ENCODE measurements at places on chromosomes 2 and 18. TPM values are rescaled to one million over a fixed set of nuclear protein-coding genes. Genes with fewer than 3 reads are reported as not detected.

DNA sequence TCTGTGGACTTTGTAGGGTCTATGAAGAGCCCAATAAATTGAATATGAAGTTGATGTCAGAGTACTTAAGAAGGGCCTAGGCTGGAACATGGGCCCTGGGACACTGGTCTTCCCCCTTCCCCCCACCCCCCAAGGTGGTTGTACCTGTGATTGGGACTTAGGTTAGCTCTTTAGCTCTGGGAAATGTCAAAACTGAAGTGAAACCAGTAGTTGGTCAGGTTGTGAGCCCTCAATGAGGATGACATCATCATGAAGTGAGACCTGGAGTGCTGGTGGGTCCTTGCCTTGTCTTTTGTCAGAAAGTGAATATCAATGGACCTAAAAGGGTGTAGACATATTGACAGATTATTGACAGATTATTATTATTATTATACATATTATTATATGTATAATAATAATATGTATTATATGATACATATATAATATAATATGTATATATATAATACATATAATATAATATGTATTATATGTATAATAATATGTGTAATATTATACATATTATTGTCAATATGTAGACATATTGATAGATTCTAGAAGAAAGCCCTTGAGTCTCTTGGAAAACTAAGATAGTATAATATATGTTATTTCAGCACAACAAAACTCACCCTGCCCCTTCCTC is 5.4 kb downstream of the MARS2 start:
- H3K4me3 ChIP-seq, result no peak overlapping the region
- H3K27ac ChIP-seq, result no peak overlapping the region
- peaks cover 6% of the 10 kb centered on the region for H3K4me1 ChIP-seq
- DNase-seq, result no peak

DNA sequence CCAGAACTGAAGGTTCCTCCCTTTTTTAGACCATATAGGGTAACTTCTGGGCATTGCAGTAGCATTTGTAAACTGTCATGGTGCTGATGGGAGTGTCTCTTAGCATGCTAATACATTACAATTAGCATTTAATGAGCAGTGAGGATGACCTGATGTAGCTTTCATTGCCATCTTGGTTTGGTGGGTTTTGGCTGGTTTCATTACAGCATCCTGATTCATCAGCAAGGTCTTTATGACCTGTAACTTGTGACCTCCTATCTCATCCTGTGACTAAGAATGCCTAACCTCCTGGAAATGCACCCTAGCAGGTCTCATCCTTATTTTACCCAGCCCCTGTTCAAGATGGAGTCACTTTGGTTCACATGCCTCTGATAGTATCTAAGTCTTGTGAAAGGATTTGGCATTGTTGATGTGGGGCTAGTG is 159.0 kb downstream of the TMX3 start:
- H3K36me3 ChIP-seq, result no peaks in the 10 kb centered on the region
- DNase-seq, result no peak
- peaks cover 1% of the 10 kb centered on the region for H3K27me3 ChIP-seq
- no peak overlapping the region for H3K27ac ChIP-seq
- no peaks in the 10 kb centered on the region for H3K4me1 ChIP-seq

Gene ZNF396
- total RNA-seq, result 0.74 TPM

Gene C2orf15
- 5.5 TPM for total RNA-seq

- no peaks in the 10 kb centered on the region for H3K4me1 ChIP-seq
- peaks cover 1% of the 10 kb centered on the region for H3K27me3 ChIP-seq
- no peak overlapping the region for H3K4me3 ChIP-seq
- no peak overlapping the region for H3K27ac ChIP-seq
- H3K36me3 ChIP-seq, result no peaks in the 10 kb centered on the region
- no peak for DNase-seq
Measured at GRCh38 chr2:167595839-167596471, 651.4 kb downstream of the STK39 start.

Gene FZD7
- 246 TPM for total RNA-seq

Gene AQP12A
- total RNA-seq, result not detected

- H3K4me3 ChIP-seq, result no peak overlapping the region
- no peak for DNase-seq
- no peak overlapping the region for H3K27ac ChIP-seq
- 0 out of 2 replicates have a peak, but pooled peaks cover 2% of the 10 kb centered on the region for H3K4me1 ChIP-seq
- no peaks in the 10 kb centered on the region for H3K27me3 ChIP-seq
- no peaks in the 10 kb centered on the region for H3K36me3 ChIP-seq
Measured at GRCh38 chr2:29576231-29576630, 345.2 kb downstream of the ALK start.

- H3K4me1 ChIP-seq, result peaks cover 3% of the 10 kb centered on the region
- no peak for DNase-seq
- no peaks in the 10 kb centered on the region for H3K27me3 ChIP-seq
- H3K27ac ChIP-seq, result no peak overlapping the region
- H3K4me3 ChIP-seq, result no peak overlapping the region
Measured at GRCh38 chr18:24790347-24790746, 329.9 kb downstream of the HRH4 start.

GRCh38 chr2:20487030-20487391 is 40.1 kb downstream of the RHOB start:
- DNase-seq, result no peak
- H3K36me3 ChIP-seq, result no peaks in the 10 kb centered on the region
- no peak overlapping the region for H3K27ac ChIP-seq
- H3K4me1 ChIP-seq, result peaks cover 16% of the 10 kb centered on the region
- H3K4me3 ChIP-seq, result no peak overlapping the region
